ENCODE measurements at places on chromosomes 16 and 17. TPM values are rescaled to one million over a fixed set of nuclear protein-coding genes. Genes with fewer than 3 reads are reported as not detected.

DNA sequence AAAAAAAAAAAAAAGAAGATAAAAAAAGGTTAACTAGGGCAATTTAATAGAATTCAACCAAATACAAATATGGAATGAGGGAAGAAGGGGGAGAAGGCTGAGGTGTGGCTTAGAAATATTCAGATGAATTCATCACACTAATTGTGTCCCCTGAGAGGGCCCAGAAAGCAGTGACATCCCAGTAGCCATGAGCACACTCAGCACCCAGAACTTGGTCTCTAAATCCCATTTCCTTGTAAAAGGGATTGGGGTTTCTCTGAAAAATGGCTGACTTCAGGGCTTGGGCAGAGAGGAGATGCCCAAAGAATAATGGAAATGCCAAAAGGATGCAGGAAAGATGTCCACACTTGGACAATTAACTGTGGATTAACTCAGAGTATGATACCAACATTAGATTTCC lies 4.0 kb upstream of the ASPSCR1 start:
- DNase-seq: no peak

GRCh38 chr17:149897-150584 lies 12.7 kb downstream of the SCGB1C2 start:
- peak; percentile 4 for DNase-seq

CACNG5 gene
- 0.44 TPM for total RNA-seq

- DNase-seq: peak; percentile 95
Measured at GRCh38 chr17:15348021-15348420, 6.6 kb upstream of the TEKT3 start.

DNA sequence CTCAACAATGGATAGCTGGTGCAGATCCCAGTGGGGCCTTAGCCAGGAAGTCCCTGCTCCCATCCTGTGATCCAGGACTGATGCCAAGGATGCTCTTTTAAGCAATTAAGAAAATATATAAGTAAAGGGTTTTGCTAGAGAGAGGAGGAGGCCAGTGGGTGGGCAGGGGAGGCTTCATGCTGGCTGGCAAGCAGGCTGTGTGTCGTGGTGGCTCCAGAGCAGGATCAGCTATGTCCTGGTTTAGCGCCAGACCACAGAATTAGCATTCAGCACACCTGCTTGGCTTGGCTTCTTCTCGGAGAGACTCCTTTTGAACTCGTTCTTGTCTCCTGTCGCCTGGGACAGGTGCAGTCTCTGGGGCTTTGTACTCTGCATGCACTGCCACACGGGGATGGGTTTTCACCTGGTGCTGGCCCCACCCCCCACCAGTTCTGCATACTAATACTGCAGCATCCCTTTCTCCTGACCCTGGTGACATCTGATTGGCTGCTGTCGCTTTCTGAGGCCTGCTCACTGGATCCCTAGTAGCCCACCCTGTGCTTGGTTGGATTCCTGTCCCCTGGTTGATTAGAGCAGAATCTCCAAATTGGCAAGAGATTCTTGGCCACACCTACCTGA lies 66.1 kb downstream of the PLD6 start:
- no peak for DNase-seq

- peak; percentile 40 for DNase-seq
Measured at GRCh38 chr16:154217-155030, 2.0 kb downstream of the HBZ start.

DNA sequence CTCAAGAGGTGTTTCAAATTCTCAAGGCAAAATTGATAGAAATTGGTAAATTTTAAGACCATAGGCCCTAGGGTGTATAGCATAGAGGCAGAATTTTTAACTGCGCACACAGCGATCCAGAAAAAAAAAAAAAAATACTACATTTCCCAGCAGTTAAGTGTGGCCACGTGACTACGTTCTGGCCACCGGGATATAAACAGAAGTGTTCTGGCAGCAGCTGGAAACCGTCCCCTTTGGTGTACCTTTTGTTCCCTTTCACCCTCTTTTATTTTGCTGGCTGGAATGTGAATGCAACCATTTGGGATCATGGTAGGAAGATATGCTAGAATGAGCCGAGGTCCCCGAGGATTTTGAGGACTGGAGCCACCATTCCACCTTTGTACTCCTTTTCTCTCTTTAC lies 52.7 kb upstream of the AKAP1 start:
- peak; percentile 49 for DNase-seq

DNA sequence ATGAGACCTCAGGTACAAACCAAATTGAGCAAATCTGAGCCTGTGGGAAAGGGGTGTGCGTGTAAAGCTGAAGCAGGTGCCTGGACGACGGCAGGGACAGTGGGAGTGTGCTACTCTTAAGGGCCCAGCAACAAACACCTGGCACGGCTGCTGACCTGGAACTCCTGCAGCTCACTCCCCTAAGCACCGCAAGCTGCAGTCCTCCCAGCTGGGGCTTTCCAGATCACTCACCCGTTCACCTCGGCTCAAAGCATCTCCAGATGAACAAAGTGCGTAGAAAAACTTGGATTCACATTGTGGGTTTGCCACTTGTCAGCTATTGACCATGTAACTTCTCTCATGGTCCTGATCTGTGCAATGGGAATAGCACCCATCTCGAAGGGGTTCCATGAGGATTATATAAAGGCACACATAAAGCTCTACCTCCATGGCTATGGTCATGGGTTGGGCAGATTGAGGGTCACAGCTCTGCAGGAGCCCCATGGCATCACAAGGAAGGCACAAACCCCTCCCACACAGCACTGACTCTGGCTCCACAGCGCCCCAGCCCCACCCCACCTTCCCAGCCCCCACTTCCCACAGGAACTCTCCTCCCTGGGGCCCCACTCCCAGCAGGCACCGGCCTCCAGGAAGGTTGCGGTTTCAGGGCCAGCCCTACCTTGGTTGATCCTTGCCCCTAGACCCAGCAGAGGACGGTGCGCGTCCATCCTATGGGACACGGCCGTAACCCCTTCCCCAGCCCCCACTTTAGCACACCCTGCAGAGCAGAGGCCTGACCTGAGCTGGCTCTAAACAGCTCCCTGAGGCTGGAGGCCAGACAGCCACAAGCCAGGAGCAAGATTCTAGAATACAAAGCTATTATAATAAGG lies 21.9 kb downstream of the ST3GAL2 start:
- DNase-seq: peak; percentile 39

TMC8 gene
- 8.5 TPM for total RNA-seq

KRTAP9-8 gene
- total RNA-seq: not detected

SRP68 gene
- total RNA-seq: 53.0 TPM

- DNase-seq: no peak
Measured at GRCh38 chr16:24189941-24190340, 66.2 kb upstream of the CACNG3 start.

DNA sequence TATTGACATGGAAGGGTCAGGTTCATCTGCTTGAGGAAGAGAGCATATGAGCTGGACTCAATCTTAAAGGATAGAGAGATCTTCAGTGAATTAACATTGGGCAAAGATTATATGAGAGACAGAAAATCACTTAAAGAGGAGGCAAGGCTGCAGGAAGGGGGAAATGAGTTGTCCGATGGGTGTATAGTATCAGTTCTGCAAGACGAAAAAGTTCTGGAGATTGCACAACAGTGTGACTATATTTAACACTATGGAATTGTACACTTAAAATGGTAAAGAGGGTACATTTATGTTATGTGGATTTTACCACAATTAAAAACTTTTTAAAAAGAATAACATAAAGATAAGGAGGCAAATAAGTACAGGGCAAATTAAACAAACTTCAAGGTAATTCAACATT lies 80.7 kb downstream of the HELZ start:
- no peak for DNase-seq

SLC16A6 gene
- 0.34 TPM for total RNA-seq

HOXB5 gene
- 16.2 TPM for total RNA-seq

GRCh38 chr17:57565176-57565575 lies 179.9 kb downstream of the CCDC182 start:
- no peak for DNase-seq

GRCh38 chr17:78774956-78775571 lies 7.0 kb downstream of the CYTH1 start:
- DNase-seq: no peak

DNA sequence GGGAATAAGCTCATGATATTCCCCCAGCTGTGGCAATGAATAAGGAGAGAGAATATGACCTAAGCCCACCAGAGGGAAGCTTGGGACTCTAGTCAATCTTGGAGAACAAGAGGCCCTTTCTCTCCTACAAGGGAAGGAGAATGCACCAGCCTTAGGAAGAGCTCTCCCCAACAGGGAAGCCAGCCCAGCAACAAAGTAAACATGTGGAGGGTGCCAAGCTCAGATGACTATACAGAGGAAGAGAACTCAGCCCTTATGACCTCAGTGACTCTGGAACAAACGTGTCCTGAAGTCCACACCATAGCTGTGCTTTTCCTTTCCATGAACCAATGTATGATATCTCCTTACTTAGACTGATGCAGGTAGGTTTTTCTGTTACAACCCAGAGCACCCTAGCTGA lies 219.7 kb downstream of the GSG1L start:
- no peak for DNase-seq

GRCh38 chr16:88591577-88592021 lies 21.4 kb downstream of the ZC3H18 start:
- DNase-seq: no peak

PIK3R6 gene
- total RNA-seq: 1.9 TPM

RHBDF1 gene
- total RNA-seq: 39.2 TPM

DNA sequence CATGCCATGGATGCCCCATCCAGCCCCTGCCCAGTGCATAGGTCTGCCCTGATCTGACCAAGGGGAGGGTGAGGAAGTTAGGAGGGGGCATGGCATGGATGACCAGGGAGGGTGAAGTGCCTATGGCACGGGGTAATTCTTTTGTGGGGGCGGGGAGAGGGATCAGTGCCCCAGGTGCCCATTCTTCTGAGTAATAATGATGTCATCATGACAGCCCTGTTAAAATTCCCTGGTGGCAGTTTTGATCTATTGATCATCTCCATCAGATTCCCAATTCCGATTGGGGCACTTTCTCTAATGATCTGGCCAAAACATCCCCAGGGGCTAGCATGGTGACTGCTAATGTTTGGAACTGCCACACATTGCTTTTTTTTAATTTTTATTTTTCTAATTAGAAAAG lies 392.2 kb downstream of the UTP18 start:
- DNase-seq: no peak

DNA sequence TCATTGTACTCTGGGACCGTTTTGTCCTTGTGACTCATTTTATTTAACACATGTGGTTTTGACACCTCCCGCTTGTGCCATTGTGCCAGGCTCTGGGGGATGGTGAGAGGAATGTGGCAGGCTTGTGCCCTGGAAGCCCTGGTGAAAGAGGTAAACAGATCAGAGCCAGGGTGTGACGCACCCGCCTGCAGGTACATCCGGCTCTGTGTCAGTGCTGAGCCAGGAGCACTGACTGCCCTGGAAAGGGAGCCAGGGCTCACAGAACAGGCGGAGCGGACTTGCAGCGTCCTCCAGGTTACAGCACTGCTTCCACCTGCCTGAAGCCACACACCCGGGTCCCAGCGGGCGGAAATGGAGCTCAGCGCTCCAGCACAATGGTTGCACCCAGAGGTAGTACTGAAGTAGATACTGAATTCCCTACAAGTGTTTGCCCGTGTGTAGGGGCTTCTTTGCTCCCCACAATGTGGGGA lies 30.6 kb downstream of the CDRT15 start:
- DNase-seq: peak; percentile 84

All from mucosa of descending colon (tissue), 3 donors.